ENCODE measurements at places on chromosomes 2 and 18.

- DNase-seq: no peak
Measured at GRCh38 chr2:75790814-75791467, 80.2 kb upstream of the GCFC2 start.

DNA sequence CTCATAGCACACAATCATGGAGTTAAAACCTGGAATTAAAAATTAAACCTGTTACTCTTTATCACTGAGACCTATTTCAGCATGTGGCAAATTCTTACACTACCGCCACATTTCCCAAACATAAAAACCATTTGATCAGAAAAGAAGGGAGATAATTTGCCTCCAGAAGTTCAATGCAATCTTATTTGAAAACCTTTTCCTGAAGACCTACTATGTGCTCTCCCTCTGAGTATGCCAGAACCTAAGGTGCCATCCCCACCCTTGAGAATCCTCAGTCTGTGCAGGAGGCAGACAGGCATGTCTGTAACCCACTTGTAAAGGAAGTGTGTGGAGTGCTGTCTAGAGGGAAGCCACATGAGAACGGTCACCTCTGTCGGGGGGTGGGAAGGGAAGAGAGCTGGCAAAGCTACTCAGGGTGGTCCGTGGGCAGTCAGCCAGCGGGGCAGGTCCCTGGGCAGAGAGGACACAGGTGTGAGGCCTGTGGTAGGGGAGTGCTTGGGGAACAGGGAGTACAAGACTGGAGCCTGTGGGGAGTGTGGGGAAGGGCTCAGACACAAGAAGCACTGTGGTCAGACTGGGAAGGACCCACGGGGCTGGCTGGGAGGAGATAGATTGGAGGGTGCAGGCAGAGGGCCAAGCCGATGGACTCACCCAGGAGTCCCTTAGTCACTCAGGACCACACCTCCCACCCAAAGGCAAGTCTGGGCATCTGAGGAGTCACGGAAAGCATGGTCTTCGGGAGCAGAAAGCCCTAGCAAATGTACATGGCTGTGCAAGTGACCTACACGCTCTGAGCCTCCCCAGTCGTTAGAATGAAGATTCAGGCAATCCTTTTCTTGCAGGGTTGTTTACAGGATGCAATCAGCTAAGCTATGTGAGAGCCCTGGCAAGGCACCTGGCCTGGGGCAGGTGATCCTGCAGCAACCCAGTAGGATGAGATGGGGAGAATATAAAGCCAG, 22.8 kb downstream of the CRACDL start:
- DNase-seq: no peak

GRCh38 chr2:181948227-181948626, 37.4 kb upstream of the PPP1R1C start:
- DNase-seq: no peak

DNA sequence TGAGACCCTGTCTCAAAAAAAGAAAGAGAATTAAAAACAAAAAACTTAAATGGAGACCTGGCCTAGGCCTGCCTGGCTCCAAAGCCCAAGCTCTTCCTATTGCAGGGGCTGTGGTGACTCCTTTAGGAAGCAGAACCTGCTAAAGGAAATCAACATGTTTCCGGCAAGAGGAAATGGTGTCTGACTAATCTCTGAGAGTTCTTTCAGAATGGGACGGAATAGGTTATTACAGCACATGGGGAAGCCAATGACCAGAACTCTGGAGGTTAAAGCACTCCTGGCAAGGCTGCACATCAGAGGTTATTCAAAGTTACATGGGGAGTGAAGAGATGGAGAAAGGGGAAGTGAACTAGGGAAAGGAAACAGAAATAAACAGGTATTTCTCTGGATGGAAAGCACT, 21.4 kb downstream of the KIF3C start:
- DNase-seq: no peak

- DNase-seq: no peak
Measured at GRCh38 chr18:78978349-78979055, 1.1 kb upstream of the SALL3 start.

DNA sequence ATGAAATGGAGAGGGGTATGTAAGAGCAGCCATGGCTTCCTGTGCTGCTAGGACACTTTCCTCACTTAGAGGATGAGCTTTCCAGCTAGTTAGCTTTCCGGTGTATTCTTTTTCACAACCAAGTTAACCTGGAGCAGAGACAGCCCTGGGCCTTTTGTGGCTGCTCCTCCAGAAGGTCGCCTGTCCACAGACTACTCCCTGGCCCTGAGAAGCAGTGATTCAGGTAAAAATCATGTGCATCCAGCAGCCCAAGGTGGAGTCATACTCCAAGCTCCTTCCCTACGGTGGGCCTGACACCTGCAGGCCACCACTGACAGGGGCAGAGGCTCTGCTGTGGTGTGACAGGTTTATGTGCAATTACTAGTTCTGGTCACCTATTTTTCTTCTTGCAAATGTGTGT, 187.2 kb downstream of the ANKRD30B start:
- DNase-seq: no peak

DNA sequence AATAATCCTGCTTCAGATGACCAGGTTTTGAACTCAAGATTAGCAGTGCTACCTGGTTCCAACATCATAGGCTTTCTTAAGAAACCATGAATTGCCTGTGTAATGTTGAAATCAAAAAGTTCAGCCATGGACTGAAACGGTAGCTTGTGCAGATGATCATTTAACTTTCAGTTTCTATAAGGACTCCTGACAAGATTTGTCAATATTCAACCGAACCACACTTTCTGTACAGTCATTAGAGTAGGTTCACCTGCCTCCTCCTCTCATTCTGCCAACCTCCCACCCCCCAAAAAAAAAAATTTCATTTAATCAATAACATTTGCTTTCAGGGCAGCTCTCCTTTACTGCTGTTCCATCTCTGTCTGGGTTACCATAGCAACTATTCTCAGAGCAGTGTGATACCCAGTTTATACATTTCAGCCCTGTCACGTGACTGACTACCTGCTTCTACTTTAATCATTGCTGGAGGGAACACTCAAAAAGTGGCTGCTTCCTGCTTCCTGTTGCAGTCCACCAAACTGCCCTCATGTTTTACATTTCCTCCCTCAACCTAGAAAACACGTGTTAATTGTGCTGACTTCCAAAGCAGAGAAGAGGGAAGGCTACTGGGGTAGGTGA, 275.5 kb downstream of the SS18 start:
- no peak for DNase-seq

- no peak for DNase-seq
Measured at GRCh38 chr2:220293966-220294365, 666.5 kb downstream of the SLC4A3 start.

DNA sequence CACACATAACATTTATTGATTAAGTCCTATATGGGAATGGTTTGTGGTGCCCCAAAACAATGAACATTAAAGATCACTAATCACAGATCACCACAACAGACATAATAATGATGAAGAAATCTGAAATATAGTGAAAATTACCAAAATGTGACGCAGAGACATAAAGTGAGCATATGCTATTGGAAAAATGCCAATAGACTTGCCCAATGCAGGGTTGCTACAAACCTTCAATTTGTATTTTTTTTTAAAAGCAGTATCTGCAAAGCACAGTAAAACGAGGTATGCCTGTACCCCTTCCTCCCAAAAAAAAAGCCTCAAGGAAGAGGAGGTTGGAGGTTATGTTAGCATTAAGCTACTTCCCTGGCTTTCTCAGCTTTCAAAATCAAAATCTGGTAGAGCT, 131.1 kb downstream of the RBMS1 start:
- DNase-seq: no peak

DNA sequence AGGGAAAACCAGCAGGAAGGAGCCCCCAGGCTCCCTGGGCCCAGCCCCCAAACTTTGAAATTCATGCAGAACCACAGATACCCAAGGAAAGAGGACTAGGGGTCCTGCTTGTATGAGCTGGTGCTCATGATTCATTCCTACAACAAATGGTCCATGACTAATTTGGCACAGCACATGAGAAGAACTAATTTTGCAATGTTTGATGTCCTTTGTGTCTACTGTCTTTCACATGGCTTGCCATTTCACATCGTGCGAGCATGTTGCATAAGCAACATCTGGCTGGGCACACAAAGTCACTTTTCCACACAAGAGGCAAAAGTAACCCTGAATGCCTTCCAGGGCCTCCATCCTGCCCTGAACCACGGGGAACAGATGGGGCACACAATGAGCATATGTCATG, 149.6 kb upstream of the APCDD1 start:
- DNase-seq: no peak

DNA sequence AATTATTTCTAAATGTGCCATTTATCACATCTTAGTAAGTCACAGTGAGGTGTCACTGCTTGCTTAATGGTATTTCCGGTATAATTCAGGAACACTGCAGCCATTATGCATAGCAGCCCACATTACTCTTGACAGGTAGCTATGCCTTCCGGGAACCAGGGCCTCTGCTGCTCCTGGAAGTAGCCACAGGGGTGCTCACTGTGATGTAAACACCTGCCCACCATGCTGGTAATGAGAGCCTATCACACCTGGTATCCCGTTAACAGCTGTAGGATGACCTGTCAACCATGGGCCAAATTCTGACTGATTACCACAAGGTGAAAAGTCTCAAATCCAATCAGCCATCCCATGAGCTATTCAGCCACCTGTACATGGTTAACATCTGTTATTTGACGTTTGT, 647.0 kb upstream of the NXPH2 start:
- DNase-seq: no peak

DNA sequence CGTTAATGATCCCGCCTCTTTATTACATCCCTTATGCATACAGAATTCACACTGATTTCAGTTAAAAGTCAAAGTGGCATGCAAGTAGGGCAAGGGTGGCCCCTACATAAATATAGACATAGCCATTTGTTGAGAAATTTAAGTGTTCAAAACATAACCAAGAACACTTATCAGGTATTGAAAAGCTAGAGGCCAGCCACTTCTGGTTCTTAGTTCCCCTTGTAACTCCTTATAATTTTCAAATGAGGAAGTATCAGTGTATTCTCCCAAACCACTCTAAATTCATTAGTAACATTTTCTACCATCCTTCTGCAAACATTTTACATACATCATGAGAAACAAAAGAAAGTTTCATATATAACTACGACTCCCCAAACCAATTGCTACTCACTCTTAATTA, 5.8 kb upstream of the ARL5A start:
- DNase-seq: no peak

DNA sequence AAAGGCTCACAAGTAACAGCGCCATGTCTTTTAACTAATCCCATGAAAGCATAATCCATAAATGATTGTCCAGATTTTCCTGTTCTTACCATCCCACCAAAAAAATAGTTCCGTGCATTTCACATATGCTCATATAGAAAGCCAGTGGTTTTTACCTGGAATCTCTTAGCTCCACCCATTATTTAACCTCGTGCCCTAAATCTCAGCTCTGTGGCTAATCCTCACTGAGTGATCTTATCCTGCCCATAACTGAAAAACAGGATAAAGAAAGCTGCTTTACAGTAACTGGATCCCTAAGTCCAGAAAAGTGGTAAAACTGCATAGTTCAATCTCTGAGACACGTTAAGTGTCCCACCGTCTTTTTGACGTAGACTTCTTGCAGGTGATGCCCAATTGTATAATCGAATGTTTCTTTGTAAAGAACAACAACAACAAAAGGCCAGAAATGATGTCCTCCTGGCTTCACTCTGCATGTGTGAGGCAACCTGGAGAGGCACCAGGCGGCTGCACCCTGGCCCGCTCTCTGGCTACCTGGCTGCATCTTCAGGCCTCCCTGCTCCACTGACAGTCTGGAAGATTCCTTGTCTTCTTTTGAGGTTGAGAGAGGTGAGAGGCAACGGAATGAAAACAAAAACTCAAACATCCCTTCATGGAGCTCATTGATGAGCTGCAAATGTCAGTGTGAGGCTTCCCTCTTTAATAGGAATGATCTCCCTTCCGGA, 38.6 kb downstream of the FEZ2 start:
- no peak for DNase-seq

- no peak for DNase-seq
Measured at GRCh38 chr2:171810422-171811244, 83.4 kb downstream of the SLC25A12 start.

GRCh38 chr2:206276169-206276942, 1.9 kb downstream of the ZDBF2 start:
- DNase-seq: no peak

DNA sequence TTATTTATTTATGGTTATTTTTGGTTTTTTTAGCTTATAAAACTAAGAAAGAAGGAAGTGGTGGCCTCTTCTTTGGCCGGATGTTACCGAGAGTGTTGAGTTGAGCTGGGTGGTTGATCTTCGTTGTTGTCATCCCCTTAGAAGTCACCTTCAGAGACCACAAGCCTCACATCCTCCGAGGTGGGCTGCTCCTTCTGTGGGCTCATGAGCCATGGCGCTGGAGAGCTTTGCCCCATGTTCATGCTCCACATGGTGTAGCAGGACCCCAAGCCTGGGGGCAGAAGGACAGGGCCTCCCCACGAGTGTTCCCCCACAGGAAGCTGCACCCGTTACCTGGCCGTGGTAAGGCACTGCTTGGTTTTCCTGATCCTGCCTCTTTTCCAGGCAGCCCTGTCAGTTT, 23.4 kb downstream of the SNTG2 start:
- no peak for DNase-seq
